ENCODE measurements at places on chromosomes 4 and X.

DNA sequence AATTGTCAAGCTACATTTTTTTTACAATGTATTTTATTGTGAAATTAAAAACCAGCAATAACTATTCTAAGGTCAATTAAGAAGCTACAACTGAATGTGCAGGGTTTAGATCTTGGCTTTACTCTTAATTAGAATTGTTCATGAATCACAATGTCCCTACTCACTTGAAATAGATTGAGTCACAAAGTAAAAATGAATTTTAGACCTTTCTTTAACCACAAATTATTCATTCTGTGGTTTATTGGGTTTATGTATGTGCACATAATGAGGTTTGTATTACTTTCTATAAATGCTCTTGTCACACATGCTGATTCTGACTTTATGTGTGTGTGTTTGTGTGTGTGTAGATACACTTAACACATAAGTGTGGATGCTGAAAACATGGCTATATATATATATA, 647.0 kb upstream of the AADAT start:
- no peak for DNase-seq

DNA sequence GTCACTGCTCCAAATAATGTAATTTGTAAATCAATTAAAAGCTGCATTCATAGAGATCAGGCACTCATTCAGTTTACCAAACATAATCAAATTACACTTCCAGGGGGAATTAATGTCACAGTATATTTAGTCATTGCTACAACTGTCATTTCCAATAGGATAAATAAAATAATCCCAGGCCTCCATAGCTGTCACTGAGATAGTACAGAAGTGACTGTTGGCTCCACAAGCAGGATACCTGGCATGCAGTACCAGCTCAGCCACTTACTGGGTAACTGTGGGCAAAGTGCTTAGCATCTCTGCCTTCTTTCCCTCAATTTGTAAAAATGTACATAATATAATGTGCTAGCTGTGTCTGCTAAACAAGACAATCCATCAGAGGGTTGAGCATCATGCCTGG, 128.1 kb downstream of the CAMK2D start:
- no peak for DNase-seq

- peak; percentile 23 for DNase-seq
Measured at GRCh38 chr4:101019941-101020401, 327.4 kb downstream of the PPP3CA start.

- no peak for DNase-seq
Measured at GRCh38 chrX:138859421-138859820, 147.9 kb upstream of the FGF13 start.

GRCh38 chrX:7109049-7109531, 38.4 kb upstream of the STS start:
- no peak for DNase-seq

DNA sequence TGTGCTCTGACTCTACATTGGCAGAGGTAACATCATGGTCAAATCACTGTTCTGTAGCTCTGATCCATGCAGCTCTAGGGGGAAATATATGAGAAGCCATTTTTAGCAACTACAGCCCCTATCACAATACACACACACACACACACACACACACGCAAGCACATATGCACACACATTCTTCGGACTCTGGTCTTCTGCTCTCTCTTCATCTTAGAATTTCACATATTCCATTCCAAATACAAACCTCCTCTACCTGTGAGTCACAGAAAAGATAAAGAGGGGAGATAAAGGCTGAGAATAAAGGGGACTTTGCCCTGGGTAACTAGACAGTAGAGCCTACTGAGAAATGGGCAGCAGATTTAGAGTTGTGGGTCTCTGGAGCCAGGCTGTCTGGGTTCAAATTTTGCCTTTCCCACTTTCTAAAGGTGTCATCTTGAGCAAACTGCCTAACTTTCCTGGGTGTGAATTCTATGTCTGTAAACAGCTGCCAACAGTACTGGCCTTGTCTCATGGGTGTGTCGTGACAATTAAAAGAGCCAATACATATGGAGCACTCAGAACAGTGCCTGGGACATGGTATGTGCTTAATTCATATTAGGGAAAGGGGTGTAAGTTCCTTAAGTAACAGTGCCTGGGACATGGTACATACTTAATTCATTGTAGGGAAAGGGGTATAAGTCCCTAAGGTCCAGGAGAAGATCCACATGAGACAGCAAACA, 11.6 kb upstream of the RASL11B start:
- DNase-seq: no peak

DNA sequence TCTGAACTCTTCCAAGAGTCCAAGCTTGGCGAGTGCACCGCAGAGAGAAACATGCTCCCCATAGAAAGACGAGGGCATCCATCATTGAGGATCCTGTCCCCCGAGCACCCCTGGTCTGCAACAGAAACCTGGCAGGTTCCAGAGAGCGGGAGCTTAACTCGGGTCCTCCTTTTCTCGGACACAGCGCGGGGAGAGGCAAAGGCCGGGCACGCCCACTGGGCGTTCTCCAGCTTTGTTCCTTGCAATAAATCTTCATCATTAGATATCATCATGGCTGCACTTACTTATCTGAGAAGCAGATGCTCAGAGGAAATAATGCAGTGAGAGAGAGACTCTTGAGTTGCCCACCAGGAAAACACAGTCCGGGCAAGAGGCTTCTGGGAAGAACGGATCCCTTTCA, 90.1 kb upstream of the PSAPL1 start:
- no peak for DNase-seq

GRCh38 chr4:166673911-166674310, 560.4 kb downstream of the SPOCK3 start:
- no peak for DNase-seq

DNA sequence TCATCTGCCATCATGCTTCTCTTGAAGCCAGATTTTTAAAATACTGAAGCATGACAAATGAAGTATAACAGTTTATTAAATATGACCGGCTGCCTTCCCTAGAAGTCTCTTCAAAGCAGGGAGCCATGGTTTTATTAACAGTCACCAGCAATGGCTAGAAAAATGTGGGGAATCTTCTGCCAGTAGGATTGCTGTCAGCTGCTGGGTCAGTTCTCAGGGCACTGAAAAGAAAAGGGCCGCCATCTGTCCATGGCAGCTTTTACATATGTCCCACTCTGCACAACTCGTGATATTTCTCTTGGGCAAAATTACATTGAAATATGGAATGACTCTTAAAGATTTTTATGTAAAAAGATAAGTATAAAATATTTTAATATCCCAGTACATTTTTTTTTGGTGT, 2.8 kb downstream of the CCNG2 start:
- no peak for DNase-seq

DNA sequence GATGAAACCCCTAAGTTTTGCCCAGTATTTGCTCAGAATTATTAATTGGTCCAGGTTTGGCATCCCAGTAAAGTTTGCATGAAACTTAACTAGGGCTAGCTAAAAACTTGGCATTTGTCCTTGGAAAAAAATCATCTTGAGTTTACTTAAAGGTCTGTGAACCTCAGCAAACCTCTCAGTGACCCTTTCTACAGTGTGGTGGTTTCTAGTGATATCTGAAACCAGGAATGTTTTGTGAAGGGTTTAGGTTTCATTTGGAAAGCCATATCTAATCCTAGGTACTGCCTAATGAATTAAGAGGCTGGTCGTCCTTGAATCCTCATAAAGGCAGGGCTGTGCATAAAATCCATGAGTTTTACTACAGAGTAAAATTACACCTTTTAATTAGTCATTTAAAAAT, 218.5 kb upstream of the ANKRD50 start:
- no peak for DNase-seq

DNA sequence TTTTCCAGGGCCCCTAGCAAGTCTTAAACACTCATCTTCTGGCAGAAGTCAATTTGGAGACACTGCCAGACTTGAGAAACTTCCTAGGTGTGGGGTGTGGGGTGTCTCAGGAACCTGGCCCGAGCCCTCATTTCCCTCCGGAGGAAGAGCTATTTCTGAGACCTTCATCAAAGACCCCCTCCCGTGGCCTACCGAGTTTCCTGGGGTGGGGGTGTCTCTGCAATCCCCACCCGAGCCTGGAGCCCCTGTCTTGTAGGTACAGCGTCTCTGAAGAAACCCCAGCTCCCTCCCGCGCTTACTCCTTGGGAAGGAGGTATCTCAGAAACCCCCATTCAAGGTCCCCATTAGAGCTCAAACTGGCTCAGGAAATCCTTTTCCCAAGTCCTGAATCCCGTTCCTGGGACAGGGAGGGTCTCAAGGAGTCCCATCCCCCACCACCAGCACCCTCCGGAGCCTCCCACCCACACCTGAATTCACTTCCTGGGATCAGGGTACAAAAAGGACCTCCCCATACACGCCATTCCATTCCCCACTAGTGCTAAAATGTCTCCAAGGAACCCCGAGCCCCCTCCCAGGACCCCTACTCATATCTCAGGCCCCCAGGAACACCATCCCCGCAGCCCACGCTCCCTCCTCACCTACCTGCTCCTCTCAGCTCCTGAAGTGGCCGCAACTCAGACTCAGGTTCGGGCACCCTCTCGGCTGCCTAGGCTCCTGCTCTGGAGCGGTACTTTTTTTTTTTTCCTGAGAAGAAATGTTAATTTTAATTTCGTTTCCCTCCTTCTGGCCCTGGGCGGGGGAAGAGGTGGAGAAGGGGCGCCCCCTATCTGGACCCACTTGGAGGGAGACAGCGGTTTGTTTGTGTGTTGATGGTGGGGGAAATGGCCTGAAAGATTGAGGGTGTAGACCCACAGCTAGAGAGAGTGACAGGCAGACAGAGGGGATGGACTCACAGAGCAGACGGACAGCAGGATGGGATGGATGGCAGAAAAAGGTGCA, 1.1 kb downstream of the SLC38A5 start:
- peak; percentile 55 for DNase-seq

DNA sequence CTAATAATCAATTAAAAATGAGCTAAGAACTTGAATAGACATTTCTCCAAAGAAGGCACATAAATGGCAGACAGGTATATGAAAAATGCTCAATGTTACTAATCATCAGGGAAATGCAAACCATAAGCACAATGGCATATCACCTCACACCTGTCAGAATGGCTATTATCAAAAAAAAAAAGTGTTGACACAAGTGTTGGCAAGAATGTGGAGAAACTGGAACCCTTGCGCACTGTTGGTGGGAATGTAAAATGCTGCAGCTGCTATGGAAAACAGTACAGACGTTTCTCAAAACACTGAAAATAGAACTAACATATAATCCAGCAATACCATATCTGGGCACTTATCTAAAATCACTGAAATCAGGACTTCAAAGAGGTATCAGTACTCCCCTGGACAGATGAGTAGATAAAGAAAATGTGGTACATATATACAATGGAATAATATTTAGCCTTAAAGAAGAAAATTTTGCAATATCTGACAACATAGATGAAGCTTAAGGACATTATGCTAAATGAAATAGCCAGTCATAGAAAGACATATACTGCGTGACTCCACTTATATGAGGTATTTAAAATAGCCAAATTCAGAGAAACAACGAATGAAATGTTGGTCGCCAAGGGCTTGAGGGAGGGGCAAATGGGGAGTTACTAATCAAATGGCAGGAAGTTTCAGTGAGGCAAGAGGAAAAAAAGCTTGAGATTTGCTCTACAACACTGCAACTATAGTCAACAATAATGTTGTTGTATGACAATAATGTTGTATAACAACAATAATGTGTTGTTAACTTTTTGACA, 175.5 kb downstream of the WDFY3 start:
- DNase-seq: no peak

DNA sequence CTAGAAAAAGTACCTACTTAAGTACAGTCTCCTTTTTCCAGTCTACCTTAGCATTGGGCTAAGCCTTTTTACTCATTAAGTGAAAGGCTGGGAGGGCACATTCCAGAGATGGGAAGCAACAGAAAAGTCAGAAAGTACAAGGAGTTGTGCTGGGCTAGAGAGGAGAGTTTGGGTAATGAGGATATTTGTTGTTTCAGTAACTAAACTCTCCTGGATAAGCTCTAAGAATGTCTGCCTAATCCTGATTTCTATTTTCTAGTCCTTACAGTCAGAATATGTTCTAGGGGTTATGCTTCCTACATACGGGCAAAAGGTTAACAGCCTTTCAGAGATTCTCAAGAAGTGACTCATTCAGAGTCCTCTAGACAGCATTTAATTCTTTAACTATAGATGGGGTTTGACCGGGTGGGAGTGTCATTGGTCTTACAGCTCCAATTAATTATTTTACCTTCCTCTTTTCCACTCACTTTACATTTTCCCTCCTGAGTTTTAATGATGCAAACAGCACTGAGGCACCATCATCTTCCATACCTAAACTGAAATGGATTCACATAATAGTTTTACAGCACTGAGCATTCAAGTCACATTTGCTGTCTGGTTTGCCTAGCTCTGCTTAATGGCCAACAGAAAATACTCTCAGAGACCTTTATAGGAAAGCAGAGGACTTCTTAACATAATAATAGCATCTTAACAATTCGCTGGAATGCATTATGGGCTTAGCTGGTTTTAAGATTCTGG, 42.9 kb downstream of the USP26 start:
- no peak for DNase-seq

DNA sequence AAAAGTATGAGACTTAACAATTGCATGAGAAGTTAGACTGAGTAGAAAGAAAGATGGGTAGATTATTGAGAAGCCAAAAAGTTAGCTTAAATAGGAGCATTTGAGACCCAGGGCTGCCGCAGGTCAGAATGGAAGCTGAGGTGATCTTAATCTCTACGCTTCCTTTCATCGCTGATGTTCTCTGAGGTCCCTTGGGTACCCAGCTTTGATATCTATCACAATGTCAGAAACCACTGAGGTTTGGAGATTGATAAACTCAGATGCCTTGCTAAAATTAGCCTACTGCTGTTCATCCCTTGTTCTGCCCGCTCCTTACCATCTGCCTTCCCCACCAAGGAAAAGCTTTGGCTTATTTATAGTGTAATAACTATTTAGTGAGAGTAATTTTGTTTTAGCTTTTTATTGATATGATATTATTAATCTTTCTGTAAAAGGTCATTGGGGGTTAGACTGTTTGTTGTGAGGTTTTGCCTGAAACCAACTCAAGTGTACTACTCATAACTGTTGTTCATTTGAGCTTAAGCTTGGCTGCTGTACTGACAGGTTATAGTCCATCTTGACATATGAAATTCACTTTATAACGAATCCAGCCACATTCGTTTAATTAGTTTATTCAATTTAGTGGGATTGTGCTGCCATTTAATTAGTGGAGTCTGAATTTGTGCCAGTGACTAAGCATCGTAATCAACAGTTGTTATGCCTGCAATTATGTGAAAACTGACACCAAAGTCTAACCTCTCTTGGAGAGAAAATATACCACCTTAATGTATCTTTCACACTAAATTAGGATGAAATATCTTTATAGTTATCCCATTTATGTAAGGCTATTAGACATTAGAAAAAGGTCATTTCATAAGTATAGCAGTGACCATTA, 15.1 kb downstream of the MCUB start:
- DNase-seq: no peak

DNA sequence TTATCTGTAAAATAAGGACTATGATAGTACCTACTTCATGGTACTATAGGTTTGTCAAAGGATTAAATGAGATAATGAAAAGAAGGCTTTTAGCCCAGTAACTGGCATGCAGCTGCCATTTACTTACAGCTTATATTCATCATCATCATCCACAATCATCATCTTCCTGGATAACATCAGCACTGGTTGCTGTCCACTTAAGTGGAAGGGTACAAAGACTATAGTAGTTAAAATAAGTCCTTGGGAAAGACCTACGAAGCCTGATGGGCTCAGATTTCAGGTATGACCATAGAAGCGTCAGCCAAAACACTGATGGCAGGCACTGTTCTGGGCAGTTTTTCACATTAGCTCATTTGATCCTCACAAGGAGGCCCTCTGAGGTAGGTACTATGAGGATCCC, 20.6 kb downstream of the CCDC149 start:
- DNase-seq: no peak

GRCh38 chr4:26058537-26058936, 144.5 kb downstream of the SMIM20 start:
- no peak for DNase-seq

All from activated CD4-positive, alpha-beta T cell treated with anti-CD3 and anti-CD28 coated beads for 4 hours (primary cell).